Activated CD4-positive, alpha-beta T cell treated with anti-CD3 and anti-CD28 coated beads, Interleukin-2, amount 10 ng/mL, durations not matched to agents 24 days and 14 days (primary cell): ENCODE measurements at places on chromosomes 3 and 15. TPM values are rescaled to one million over a fixed set of nuclear protein-coding genes. Genes with fewer than 3 reads are reported as not detected.

Gene ABCC5
- total RNA-seq: 19.7 and 22.1 TPM in 2 replicates

Gene HEMK1
- total RNA-seq: 62.9 and 66.0 TPM in 2 replicates

Gene PIERCE2
- total RNA-seq: 0.49 TPM in 1 of 2 replicates, not detected in the other

Gene GRM2
- total RNA-seq: 0.24 and 0.86 TPM in 2 replicates

Gene MOBP
- total RNA-seq: not detected in 2 replicates

Gene CD200
- total RNA-seq: 144 and 151 TPM in 2 replicates

Gene PP2D1
- not detected in 2 replicates for total RNA-seq

Gene GPR149
- not detected in 2 replicates for total RNA-seq

Gene GPR160
- total RNA-seq: 3.4 and 3.6 TPM in 2 replicates

Gene REC114
- not detected in 2 replicates for total RNA-seq

Gene ANXA2
- 214 and 225 TPM in 2 replicates for total RNA-seq

Gene DNASE1L3
- total RNA-seq: not detected in 2 replicates

Gene ABHD17C
- 4.1 and 5.3 TPM in 2 replicates for total RNA-seq

Gene CLDN18
- not detected in 2 replicates for total RNA-seq

Gene AMIGO3
- total RNA-seq: 0.21 TPM in 1 of 2 replicates, not detected in the other
